Stimulated activated CD8-positive, alpha-beta memory T cell treated with anti-CD3 and anti-CD28 coated beads, Interleukin-4, amount 100 ng/mL, for 1 hour (primary cell): ENCODE measurements at places on chromosomes 7 and 10.

- no peak for DNase-seq
These were observed 1.4 kb downstream of the ITGB1 start for GRCh38 chr10:32956365-32957197.

DNA sequence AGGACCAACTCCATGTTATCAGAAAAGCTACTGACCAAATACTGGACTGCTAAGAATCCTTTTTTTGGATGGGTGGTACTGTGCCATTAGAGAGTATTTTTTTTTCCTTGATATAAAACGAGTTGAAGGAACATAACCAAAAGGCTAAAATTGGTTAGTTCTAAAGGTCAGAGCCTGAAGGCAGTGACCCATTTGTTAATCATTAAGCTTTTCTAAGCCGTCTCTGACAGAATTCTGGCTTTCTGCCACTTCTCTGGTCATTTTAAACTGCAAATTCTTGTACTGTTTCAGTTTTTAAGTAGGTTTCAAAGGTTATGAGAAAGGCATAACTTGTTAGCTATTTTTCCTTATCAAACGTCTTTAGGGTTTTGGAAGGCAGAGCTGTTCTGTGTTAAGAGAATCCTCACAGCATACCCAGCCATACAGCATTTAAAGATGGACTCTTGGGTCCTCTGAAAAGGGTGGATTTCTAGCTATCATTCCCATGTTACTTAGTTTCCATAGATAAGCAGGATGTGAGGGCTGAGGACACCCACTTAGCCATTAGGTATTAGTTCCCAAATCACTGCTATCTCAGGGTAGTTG, 196.8 kb downstream of the RNLS start:
- no peak for DNase-seq

- DNase-seq, result no peak
These were observed 15.1 kb downstream of the LRRC20 start for GRCh38 chr10:70367195-70367796.

- DNase-seq, result no peak
These were observed 12.1 kb downstream of the KCNH2 start for GRCh38 chr7:150966002-150966401.

DNA sequence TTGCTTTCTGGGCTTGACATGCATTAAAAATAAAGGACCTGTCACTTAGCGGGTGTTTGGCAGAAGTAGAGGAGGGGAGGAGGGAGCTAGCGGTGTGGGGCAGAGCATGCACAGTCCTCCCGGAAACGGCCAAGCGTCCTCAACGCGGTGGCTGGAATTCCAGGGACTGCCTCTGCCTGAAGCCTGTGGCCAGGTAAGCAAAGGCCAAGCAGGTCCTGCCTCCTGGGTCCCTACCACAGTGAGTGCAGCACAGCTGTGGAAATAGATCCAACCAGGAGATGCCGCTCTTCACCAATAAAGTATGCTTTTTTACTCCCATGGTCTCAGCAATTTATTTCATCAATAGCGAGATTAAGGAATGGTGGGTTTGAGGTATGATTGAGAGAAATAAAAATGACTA, 323.4 kb downstream of the WDR37 start:
- no peak for DNase-seq

GRCh38 chr7:99975782-99976521, at the start of gene AZGP1:
AZGP1 (minus strand) TSS chr7:99976031; CDS start chr7:99976020, 11 bp downstream.
- no peak for DNase-seq

DNA sequence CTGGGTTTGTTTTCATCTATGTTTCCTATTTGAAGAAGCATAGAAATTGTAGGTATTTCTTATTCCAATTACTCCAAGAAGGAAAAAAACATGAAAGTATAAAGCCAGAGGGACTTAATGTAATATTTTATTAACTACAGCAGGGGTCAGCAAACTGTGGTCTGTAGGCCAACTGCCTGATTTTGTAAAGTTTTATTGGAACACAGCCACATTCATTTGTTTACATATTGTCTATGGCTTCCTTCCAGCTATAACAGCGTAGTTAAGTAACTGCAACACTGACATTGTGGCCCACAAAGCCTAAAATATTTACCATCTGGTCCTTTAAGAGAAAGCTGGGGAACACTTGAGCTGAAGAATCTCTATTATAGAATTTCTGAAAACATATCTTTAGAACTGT, 306.2 kb downstream of the BICC1 start:
- DNase-seq, result no peak

- DNase-seq, result no peak
These were observed 14.0 kb downstream of the SLC16A12 start for GRCh38 chr10:89521368-89521767.

DNA sequence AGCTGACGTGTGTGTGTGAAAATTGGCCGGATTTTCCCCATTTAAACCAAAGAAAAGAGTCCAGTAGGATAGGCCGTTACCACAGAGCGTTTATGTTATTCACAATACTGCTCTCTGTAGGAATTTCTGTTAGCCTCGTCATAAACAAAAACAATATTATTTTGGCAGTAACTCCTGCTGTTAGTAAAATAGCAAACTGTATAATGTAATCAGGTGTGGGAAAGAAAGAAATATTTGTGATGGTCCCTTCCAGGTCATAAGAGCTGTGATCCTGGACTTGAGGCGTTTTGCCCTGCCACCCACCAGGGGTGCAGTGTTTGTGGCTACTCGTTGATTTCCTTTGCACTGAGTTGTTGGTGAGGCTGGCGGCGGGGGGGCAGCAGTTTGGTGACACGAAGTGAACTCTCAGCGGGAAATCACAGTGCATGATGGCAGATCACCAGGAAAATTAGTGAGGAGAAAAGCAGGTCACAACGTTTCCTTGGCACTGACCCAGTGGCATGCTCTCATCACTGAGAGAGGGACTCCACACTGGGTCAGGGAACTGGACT, 2.8 kb downstream of the EEPD1 start:
- DNase-seq, result no peak

DNA sequence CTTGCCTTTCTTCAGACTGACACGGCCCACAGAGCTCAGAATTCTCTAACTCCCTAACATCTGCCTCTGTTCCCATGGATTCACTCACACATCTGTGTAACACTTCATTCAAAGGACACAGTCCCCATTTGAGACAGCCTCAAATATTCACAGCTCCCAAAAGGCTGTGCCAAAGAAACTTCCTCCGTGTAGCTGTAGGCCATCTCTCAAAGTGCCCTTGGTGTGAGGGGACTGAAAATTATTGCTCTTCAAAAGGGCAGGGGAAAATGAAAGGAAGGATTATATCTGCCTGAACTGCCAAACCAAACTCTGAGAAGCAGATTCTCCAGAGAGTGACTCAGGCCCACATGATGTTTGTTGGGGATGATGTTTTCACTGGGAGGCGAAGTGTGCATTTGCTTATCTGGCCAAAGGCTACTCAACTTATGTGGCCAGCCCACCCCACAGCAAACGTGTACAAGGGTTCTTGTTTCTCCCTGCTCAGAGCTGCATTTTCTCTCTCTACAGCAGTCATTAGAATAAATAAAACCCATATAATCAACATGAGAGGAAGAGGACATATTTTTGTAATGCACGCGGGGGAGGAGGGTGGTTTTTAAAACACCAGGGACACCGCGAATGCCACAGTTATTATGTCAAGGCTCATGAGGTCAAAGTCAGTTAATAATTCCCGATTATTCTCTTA, 302.4 kb upstream of the NFE2L3 start:
- DNase-seq, result no peak

- DNase-seq, result no peak
These were observed 5.7 kb upstream of the HSPA12A start for GRCh38 chr10:116748041-116748440.

DNA sequence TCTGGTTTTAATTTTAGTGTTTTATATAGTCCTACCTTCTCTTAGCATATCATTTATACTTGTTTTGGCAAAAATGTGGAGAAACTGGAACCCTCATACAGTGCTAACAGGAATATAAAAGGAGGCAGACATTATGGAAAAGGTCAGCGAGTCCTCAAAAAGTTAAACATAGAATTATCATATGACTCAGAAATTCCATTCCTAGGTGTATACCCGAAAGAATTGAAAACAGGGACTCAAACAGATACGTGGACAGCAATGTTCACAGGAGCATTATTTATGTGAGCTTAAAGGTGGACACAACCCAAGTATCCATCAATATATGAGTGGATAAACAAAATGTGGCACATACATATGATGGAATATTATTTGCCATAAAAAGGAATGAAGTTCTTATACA, 51.5 kb downstream of the VAX1 start:
- DNase-seq, result no peak

- DNase-seq, result no peak
These were observed 9.6 kb downstream of the EMX2 start for GRCh38 chr10:117552156-117552631.

DNA sequence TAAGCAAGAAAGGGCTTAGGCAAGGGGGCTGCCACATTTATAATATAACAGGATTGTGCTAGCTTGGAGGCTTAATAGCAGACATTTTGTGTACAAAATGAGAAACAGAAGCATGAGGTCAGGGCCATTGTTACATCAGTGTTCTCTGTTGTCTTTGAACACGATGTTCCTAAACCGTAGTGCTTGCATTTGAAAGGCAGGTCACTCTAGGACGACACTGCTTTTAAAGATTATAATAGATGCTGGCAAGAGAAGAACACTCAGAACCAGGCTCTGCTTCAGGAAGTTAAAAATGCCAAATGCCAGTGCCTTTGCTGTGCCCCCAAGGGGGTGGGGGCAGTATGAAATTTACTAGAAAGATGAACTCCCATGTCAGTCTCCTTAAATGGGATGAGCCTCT, 91.1 kb downstream of the SORCS3 start:
- DNase-seq, result no peak

- DNase-seq, result no peak
These were observed 5.6 kb downstream of the IL6 start for GRCh38 chr7:22732556-22733126.

DNA sequence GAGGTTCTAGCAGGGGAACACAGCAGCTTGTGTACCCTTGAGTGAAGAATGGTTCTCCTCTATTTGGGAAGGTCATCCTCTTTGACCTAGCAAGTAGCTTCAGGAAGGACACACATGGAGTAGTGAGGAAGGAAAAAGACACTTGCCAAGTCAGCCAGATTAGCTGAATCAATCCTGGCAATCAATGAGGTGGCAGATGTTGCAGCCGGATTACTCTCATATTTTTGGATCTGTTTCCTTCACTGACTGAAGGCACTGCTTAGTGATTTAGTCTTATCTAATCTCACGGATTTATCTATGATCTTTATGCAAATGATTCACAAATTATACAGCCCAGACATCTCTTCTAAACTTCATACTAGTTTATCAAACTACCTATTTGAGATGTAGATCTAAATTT, 218.8 kb downstream of the GPR158 start:
- DNase-seq, result no peak

GRCh38 chr7:152144557-152145245, 119.2 kb downstream of the GALNT11 start:
- DNase-seq, result no peak

- no peak for DNase-seq
These were observed 266.5 kb upstream of the YAE1 start for GRCh38 chr7:39299695-39300094.

GRCh38 chr7:73905360-73905759, 44.4 kb downstream of the TMEM270 start:
- DNase-seq, result no peak

DNA sequence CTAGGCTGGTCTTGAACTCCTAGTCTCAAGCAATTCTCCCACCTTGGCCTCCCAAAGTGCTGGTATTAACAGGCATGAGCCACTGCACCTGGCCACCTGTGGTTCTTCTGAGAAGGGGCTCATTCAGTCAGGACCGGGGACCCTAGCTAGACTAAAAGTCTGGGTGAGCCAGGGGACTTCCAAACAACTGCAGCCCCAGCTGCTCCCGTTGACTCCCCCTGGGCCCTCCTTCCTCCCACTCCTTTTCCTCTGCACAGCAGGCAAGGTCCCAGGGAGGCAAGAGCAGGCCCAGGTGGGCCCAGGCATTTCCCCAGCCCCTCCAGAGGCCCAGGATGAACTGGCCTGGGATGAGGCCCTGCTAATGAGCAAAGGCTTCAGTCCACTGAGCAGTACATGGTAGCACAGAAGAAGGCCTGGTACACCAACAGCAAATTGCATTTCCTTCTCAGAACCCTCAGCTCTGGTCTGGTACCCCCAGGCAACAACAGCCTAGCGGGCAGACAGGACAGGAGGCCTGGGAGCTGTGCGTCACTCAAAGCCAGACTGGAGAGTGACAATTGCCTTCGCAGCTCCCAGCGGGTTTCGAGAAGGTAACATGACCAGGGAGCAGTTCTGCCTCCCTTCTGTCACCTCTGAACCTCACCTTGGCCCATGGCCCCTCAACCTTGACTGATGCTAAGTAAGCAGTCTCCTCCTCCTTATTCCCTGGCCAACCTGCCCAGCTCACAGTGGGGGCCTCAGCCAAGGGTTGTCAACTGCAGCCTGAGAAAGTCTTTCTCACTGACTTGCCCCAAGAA, 30.7 kb upstream of the HSPA12A start:
- no peak for DNase-seq

- DNase-seq, result peak; percentile 19
These were observed 30.6 kb downstream of the APBB1IP start for GRCh38 chr10:26468700-26469099.

DNA sequence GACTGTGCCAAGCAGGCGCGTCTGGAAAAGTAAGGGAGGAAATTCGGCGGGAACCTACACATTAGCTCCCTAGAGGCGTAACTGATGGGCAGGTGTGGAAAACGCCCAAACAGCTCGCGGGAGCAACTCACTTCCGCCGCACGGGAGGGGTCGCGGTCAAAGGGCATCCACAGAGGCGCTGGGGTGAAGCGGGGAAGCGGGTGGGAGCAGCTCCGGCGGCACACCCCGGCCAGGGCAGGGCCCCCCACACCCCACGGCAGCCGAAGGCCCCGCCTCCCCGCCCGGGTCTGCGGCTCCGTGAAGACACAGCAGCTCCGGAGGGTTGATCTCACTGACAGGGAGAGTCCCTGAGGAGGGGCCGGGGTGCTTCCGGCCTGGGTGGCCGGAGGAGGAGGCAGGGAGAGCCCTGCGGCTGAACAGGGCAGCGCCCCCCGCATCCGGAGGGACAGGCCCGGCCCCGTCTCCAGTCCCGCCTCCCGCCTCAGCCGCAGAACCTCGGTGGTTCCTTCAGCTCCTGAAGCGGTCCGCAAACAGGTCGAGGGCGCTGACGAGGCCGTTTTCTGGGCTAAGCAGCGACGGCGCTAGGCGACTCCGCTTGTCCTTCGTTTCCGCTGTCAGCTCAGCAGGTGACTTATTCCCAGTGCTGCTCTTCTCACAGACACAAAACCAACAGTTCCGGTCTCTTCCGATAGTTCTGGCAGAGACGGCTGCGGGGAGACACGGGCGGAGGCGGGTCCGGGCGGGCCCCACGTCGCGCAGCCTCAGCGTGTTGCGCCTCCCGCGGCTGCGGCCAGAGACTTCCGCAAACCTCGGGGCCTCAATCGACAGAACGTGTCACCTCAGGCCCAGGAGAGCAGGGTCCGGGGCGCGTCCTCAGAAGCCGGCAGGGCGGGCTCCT, 276.1 kb downstream of the DNAJB6 start:
- peak; percentile 32 for DNase-seq

- DNase-seq, result no peak
These were observed 7.9 kb upstream of the WIPF3 start for GRCh38 chr7:29798422-29798821.

DNA sequence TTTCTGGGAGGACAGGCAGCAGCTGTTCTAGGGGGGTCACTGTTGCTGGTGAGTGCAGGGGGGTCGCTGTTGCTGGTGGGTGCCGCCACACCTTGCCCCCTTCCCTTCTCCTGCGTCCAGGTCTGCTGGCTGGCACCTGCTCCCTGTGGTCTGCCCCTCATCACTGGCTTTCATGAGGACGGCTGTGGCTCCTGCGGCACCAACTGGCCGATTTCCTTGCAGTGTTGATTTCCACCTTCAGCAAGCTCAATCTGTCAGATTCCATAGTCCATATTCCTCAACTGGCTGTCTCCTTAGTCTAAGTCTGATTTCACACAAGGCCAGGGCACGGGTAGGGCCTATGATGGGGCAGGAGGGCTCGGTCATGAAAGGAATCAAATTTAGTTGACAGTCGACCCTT, 23.4 kb upstream of the GRB10 start:
- DNase-seq, result no peak
